ENCODE measurements at places on chromosomes 3 and 15.

DNA sequence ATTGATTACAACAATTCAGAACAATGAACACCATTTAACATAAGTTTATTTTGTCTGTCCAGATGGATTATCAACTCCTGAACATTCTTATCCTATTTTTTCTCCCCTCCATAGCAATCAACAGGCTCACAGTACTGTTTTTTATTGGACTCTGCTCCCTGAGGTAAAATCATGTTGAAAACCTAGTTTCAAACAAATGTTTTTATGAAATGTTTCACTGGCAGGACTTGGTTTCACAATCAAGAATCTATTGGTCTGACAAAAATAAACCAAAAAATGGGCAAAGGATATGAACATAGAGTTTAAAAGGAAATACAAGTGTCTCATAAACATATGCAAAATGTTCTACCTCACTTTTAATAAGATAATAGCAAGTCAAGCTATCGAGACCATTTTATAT lies 2.6 kb upstream of the MYRIP start:
- DNase-seq = no peak

DNA sequence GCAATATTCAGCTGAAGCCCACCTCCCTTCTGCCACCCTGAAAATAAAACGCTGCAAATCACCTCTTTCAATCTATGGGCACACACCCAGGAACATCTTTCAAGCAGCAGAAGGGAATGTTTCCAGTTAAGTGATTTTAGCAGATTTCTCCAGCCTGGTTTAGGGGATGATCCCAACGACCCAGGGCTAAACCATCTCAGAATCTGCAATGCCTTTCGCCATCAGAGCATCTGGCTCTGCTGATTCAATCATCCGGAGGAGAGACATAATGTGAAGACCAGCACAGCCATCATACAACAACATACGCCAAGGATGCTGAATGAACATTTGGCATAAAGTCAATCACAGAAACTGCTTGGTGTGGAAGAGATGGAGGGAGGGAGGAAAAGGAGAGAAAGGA lies 15.5 kb upstream of the LRRN1 start:
- DNase-seq = no peak

DNA sequence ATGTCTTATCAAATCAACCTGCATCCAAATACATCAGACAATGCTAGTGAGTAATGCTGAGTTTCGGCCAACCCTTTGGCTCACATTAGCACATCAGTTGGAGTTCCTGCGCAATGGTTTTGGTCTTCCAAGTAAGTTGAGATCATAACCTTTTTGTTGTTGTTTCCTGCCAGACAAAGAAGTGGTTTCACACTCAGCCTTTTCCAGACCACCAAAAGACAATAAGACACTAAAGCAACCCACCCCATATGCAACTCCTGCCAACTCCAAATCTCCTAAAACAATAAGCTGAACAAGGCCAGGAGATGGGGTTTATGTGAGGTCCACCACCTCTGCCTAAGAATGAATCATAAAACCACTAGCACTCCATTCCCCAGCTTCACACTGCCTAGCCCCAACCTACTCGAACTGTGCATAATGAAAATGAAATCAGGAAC lies 177.0 kb downstream of the ERC2 start:
- no peak for DNase-seq

GRCh38 chr3:41112466-41112865 lies 86.8 kb upstream of the CTNNB1 start:
- DNase-seq = no peak

DNA sequence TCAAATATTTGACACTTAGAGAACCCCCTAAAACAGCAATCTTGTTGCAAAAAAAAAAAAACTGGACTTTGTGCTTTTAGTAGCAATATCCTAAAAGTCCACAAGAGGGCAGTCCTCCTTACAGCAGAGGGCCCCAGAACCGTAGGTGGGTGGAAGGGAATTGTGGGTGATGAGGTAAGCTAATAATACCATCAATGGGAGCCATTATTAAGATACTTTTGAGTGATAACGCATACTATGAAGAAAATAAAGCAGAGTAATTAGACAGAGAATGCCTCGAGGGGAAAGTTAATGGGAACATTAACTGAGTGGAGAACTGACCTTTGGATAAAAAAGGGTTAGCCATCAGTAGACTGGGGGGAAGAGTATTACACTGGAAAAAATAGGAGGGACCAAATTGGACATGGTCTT lies 229.9 kb downstream of the THRB start:
- DNase-seq = no peak

GRCh38 chr3:70832089-70832833 lies 519.8 kb upstream of the MDFIC2 start:
- DNase-seq = no peak
